ENCODE measurements at places on chromosomes 16 and 17.

DNA sequence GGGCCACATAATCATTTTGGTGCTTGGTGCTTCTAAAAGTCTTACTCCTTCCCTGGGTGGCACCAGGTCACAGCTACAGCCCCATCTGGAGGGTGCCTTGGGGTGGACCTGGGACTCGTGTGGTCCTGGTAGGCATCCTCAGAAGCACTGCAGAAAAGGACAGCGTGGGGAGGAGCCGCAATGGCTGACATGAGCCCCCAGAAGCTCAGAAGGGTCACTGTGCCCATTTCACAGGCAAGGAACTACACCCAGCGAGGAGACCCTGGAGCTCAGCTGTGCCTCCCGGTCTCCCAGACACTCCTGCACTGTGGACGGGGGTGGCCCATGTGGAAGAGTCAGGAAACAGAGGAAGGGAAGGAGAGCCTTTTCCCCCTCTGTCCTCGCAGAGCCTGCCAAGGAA lies 26.4 kb downstream of the C17orf100 start:
- DNase-seq, result no peak

DNA sequence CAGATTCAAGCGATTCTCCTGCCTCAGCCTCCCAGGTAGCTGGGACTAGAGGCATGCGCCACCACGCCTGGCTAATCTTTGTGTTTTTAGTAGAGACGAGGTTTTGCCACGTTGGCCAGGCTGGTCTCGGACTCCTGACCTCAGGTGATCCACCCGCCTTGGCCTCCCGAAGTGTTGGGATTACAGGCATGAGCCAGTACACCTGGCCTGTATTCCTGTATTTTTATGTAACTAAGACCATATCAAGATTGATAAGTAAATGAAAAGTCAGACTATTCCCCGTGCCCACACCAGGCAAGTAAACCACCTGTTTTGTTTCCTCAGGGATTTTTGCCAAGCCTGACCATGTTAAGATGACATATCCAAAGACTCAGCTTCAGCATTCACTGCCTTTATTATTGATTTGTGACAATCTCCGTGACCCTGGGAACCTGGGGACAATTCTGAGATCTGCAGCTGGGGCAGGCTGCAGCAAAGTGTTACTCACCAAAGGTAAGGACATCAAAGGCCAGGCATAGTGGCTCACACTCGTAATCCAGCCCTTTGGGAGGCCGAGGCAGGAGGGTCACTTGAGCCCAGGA lies 5.6 kb downstream of the MRM3 start:
- no peak for DNase-seq

- DNase-seq, result no peak
Observed at GRCh38 chr16:30395155-30395991, at the start of gene ZNF48. Gene ZNF48 (plus strand): TSS chr16:30395420. CDS start chr16:30395795, 375 bp downstream.

DNA sequence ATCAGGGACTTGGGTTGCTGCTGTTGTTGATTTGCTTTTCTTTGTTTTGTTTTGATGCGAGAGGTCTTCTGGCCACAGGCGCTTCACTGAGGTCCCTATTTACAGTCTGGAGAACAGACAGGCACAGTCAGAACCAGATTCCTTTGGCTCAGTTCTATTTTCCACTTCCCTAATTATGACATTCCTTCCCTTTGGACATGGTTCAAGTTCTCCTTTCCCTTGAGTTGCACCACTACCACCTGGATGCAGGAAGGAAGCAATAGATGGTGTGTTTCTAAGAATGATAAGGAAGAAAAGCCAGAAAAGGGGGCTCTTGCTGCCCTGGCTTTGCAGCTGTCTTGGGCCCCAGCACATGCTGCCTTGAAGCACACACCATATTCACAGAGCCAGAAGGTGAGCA lies 160.6 kb downstream of the MAF start:
- no peak for DNase-seq

- no peak for DNase-seq
Observed at GRCh38 chr17:62739645-62740388, 68.3 kb downstream of the MARCHF10 start.

- DNase-seq, result no peak
Observed at GRCh38 chr17:79497777-79498348, 113.0 kb downstream of the RBFOX3 start.
